ENCODE measurements at places on chromosomes 1 and 21.

GRCh38 chr1:157652859-157653493 lies 47.6 kb downstream of the FCRL3 start:
- no peak for DNase-seq

- DNase-seq = no peak
Observed at GRCh38 chr1:155648207-155649147, 38.5 kb downstream of the MSTO1 start.

GRCh38 chr1:59999006-59999405 lies 72.4 kb upstream of the CYP2J2 start:
- no peak for DNase-seq

DNA sequence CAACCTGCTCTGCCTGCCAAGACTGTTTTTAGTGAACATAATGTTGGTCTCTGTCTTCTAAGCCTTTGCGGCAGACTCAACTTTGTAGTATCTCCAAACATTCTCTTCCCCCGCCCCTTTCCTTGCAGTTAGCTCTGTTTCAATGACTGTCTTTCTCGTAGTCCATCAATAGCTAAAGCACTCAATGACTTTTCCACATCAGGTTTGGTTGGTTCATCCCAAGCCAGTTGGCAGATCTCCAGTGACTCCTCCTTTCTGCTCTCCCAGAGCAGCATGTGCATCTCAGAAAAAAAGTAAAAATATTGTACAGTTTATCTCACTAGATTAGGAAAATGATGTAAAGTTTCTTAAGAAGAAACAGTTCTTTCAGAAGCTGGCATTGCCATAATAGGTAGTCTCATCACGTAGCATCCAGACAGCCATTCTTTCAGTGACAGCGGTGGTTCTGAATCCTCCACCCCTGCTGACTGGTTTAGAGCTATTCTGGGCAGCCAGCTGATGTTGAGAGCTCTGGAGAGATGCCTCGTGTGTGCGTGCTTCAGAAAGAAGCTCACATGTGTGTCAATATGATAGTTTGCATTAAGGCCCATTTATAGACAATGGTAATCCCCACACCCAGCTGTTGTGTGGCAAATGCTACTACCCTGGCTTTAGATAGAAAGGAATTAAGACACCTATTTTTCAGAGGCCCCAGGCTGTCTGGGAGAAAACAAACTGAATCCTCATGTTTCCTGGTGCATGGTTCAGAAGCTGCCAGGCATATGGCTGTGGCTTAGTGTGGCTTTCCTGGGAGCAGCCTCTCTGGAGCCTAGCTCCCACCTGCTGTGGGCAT lies 53.2 kb downstream of the CNN3 start:
- DNase-seq = no peak

DNA sequence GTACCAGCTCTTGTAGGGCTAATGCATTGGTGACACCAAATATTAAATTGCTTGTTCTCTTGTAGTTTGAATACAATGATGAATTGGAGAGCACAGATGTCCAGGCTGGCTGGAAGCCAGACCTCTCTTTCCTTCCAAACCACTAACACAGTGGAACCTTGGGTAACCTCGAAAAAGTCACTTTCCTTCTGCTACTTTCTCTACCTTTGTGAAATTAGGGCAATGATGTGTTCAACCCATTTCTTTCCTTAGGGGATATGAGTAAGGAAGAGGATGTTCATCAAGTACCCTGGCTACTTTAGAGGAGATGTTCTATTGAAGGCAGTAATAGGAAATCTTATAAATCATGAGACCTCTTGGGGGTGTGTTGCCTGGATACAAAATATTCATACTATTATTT lies 55.7 kb downstream of the XCL2 start:
- no peak for DNase-seq

DNA sequence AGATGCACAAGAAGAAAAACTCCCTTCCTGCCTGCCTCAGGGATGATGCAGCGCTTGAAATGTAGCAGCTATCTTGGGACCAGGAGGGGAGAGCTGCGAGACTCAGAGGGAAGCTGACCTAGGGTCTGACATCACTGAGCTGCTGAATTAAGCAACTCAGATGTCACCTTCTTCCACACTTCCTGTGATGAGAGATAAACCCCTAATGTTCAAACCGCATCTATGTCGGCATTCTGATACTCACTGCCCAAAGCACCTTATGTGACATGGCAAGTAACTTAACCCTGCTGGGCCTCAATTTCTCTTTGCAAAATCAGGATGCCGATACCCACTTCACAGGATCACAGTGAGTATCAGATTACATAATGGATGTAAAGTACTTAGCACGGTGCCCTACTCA lies 9.1 kb upstream of the AK2 start:
- DNase-seq = no peak

- DNase-seq = no peak
Observed at GRCh38 chr1:184028854-184029623, 8.5 kb downstream of the COLGALT2 start.

DNA sequence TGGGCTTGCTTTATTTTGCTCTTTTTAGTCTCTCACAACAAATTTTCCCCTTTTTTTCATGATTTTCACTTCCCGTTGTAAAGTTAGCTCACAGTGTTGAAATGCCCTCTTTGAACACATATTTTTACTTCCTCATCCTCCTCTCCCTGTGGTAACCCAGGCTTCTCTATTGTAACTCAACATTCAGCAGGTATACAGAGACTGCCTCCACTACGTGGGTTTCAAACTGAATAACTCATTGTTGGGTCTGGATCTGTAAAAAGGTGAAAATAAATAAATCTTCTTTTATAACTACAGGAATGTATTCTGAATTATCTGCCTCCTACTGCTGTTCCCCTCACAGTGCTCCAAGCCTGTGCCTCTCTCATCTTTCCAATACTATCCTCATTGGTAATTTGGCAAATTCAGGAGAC lies 166.4 kb downstream of the RUNX1 start:
- no peak for DNase-seq

- no peak for DNase-seq
Observed at GRCh38 chr1:196324345-196324744, 283.9 kb downstream of the KCNT2 start.

DNA sequence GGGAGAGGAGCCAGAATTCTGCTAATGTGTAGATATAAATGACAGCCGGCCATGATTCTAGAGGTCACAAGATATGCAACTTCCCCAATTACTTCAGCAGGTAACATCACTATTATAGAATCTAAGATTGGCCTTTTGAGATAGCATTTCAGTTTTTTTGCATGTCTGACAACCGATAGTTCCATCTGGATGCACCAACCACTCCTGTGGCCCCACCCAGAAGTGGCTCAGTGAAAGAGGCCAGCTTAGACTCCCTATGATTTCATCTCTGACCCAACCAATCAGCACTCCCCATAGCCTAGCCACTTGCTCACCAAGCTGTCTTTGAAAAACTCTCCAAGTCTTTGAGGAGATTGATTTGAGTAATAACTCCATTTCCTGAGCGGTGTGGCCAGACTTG lies 30.3 kb upstream of the NUF2 start:
- no peak for DNase-seq

- DNase-seq = no peak
Observed at GRCh38 chr1:34419663-34420136, 243.0 kb downstream of the C1orf94 start.

All from NCI-H1436 treated with DMSO at 0.1 percent for 48 hours (cell line).